ENCODE measurements at places on chromosomes 3 and 15.

DNA sequence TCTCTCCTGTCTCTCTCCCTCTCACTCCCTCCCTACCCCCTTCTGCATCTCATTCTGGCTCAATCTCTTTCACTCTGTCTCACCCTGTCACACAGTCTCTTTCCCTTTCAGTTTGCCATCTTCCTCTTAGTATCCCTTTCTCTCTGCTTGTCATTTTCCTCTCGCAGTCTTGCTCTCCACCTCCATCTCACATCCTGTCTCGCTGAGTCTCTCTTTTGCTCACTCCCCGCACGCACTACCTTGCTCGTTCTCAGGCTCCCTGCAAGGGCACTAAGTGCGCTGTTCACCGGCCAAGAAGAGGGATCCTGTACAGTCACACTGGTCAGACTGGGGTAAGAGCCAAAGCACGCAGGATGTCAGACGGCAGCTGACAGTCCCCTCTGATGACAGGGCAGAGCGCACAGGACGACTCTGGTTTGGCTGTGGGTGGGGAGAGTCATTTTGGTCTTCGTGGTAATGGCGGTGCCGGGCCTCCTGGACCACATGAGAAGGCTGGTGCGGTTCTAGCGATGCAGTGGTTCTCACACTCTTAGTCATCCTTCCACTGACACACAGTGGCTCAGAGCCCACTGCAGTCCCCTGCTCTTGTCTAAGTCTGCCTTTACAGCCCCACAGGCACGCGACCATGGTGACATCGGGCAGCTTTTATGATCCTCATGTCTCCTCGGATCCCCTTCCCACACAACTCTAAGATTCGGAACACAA, 356.8 kb downstream of the FOXP1 start:
- DNase-seq: no peak

DNA sequence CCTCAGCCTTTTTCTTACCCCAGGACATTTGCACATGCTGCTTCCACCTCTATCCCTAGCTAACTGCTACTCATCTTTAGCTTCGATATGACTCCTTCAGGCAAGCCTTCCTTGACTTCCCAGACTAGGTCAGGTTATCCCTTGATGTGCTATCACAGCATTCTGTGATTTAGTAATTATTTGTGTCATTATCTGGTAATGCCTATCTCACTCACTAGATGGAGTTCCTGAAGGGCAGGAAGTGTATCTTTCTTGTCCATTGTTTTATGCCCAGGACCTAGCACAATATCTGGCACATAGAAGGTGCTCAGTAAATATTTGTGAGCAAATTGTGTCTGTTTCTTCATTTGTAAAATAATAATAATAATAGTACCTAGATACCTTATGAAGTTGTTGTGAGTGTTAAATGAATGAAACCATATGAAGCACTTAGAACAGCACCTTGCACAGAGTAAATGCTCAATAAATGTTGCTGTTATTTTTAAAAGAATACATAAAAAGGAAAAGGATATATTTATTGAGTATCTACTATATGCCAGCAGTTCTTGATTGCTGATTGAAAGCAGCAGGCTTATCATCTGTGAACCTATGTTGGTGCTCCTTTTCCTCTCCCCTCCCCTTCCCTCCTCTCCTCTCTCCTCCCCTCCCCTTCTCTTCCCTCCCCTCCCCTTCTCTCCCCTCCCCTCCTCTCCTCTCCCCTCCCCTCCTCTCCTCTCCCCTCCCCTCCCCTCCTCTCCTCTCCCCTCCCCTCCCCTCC, 31.5 kb downstream of the SQOR start:
- DNase-seq: no peak

GRCh38 chr3:64977308-64978100, 289.7 kb upstream of the ADAMTS9 start:
- DNase-seq: no peak

- no peak for DNase-seq
Measured at GRCh38 chr3:197807969-197808587, 17.0 kb downstream of the LRCH3 start.

DNA sequence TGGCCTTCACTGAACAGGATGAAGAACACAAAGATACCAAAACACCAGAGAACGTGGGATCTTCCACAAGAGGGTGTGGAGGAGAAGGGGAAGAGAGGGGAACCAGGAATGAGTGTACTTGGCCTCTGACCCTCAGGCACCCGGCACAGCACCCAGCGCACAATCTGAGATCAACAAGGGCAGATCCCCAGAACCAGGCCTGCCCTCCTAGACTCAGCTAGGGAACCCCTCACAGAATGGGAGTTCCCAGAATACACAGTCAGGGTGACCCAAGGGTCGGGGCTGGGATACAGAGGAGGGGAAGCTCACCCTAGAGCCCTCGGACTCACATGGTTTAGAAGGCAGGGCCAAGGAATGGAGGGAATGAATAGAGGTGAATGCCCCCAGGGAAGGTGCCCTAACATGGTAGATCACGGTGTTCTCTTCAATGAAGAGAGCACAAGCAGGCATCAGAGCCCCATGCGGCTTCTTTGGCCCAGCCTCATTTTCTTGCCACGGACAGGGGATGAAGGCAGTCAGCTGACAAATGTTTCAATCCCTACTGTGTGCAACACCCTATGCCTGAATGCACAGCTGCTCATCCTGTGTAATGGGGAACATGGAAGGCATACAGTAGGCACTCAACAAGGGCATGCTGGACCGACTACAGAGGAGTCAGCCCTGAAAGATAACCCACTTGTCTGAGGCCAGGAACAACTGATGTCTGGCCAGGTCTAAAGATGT, 13.1 kb downstream of the BMF start:
- no peak for DNase-seq

- no peak for DNase-seq
Measured at GRCh38 chr15:101127506-101128076, 124.3 kb downstream of the CHSY1 start.

GRCh38 chr3:78201091-78201490, 1161.2 kb downstream of the ROBO2 start:
- DNase-seq: no peak

GRCh38 chr3:67083277-67083676, 85.2 kb downstream of the KBTBD8 start:
- DNase-seq: no peak

DNA sequence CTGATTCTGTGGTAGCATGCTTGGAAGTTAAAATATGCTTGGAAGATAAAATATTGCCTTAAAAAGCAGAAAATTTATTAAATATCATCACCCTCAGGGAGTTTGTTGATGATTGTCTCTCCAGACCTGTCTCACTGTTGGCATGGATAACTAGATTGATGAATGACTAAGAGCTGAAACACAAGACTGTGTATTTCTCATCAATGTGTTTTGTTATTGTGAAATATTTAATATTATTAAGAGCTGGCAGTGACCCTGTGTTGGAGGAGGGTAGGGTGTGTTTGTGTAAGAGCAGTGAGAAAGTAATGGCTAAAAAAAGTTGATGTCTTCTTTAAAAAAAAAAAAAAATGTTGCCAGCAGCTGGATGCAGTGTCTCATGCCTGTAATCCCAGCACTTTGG, 82.2 kb downstream of the ITPR1 start:
- DNase-seq: no peak

GRCh38 chr3:79012946-79013362, 754.8 kb downstream of the ROBO1 start:
- DNase-seq: no peak

- peak; percentile 41 for DNase-seq
Measured at GRCh38 chr3:71582036-71582611, 1.4 kb downstream of the FOXP1 start.

- DNase-seq: no peak
Measured at GRCh38 chr3:128933922-128934253, 54.5 kb downstream of the ACAD9 start.

DNA sequence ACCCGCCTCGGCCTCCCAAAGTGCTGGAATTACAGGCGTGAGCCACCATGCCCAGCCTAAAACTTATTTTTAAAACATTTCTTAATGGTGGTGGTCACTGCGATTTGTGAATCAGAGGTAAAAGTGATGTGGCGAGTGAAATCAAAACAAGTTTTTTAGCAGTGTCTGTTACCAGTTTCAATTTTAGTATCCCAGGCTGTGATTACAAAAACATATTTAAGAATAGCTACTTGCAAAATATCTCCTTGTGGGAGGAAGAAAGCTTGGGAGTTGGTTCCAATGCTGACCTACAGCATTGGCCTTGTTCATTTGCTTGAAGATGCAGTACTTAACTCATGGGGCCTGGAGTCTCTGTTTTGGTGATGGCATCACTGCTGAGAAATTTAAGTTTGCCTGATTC, 4.5 kb downstream of the RAB7A start:
- DNase-seq: no peak

- DNase-seq: no peak
Measured at GRCh38 chr3:79973482-79973881, 205.7 kb upstream of the ROBO1 start.

GRCh38 chr15:20349774-20350498, 191.7 kb downstream of the GOLGA6L6 start:
- no peak for DNase-seq

Measured in SIG-M5 (cell line).